ENCODE measurements at places on chromosomes 3 and 15.

DNA sequence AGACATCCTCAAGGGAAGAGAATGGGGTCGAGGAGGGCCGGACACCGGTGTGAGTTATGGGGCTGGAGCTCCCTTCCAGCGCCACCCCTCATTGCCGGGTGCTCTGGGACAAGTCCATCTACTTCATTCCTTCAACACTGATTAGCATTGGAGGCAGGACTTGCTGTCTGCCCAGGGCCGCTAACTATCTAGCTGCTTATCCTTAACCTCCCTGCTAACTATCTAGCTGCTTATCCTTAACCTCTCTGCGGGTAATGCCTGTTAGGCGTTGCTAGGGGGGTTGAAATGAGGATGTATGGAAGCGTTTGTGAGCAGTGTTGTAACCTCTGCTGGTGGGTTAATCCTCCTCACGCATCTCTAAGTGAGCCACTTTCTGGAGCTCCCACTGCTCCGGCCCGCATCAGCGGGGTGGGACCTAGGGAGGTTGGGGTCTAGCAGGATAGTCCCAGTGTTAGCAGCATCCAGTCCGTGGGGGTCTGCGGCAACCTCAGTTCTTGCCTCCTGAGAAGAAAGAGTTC, 10.9 kb upstream of the CHAC1 start:
- DNase-seq = no peak

DNA sequence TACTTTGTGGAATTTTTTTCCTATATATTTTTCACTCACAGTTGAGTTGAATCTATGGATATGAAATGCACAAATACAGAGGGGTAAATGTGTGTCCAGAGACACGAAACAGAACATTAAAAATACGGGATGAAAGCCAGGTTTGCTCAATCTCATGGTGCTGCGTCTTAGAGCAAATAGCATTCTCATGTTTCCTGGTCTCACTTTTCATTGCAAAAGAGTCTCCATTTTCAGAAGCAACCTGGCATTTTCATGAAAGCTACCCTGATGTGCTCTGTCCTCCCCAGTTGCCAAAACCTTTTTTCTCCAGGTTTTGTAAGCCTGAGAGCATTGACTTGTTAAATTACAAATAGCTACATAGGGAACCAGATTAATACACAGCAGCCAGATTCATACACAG, 49.5 kb upstream of the MBNL1 start:
- DNase-seq = no peak

- no peak for DNase-seq
Observed at GRCh38 chr3:144590854-144591253, 619.2 kb downstream of the DIPK2A start.

- no peak for DNase-seq
Observed at GRCh38 chr3:126612479-126613205, 42.3 kb downstream of the TXNRD3 start.

GRCh38 chr3:179676081-179676480, 23.2 kb downstream of the USP13 start:
- no peak for DNase-seq

GRCh38 chr15:89486726-89487050, 9.7 kb downstream of the RHCG start:
- DNase-seq = peak; percentile 17

DNA sequence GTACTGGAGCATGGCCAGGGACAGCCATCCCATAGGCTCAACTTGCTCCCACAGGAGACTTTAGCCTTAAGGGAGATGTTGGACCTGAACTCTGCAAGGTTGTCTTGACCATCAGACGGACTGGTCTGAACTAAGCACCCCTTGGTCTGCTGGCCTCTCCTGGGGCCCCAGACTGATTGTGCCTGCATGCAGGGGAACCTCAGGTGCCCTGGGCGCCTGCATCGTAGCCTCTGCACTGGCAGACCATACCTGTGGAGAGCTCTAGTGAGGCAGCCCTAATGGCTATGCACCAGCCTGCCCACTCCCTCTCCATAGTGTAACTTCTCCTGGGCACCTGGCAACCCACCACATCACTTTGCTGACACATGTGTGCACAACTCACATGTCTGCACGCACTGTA, 395.6 kb downstream of the ZPLD1 start:
- no peak for DNase-seq
